CD8-positive, alpha-beta memory T cell (primary cell): ENCODE measurements at places on chromosomes 4 and X. TPM values are rescaled to one million over a fixed set of nuclear protein-coding genes. Genes with fewer than 3 reads are reported as not detected.
A peak's percentile ranks its signal among the peaks of the same experiment; 100 is the strongest.

DNA sequence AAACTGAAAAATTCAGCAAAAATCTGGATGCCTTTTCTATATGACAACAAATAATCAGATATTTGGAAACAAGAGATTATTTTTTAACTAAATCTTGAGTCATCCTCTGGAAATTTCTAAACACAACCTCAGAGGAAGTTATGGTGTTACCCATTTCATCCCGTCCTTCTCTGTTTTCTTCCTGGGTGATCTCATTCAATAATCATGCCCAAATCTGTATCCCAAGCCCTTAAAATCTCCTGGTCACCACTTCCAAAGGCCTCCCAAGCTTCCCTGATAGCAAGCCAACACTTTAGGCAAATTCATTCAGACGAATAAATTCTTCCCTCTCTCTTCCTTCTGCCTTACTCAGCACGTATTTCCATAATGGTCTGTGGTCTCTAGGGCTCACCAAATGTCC, 9.7 kb upstream of the SORCS2 start:
- no peaks in the 10 kb centered on the region for H3K27me3 ChIP-seq
- H3K4me3 ChIP-seq: no peak overlapping the region
- DNase-seq: no peak

GRCh38 chrX:12977761-12978204, 2.9 kb downstream of the TMSB4X start:
- H3K27me3 ChIP-seq: no peaks in the 10 kb centered on the region
- no peak for DNase-seq
- H3K4me1 ChIP-seq: peaks cover 43% of the 10 kb centered on the region
- peak overlapping the region; percentile 77 for H3K4me3 ChIP-seq

The SHROOM4 gene
- total RNA-seq: not detected

The MSX1 gene
- total RNA-seq: 0.11 TPM

The GAB1 gene
- total RNA-seq: 0.95 TPM
